Ecto neural progenitor cell (in vitro differentiated cells): ENCODE measurements at places on chromosomes 5 and 9.

GRCh38 chr5:58326022-58326421, 133.9 kb downstream of the PLK2 start:
- no peak for DNase-seq

DNA sequence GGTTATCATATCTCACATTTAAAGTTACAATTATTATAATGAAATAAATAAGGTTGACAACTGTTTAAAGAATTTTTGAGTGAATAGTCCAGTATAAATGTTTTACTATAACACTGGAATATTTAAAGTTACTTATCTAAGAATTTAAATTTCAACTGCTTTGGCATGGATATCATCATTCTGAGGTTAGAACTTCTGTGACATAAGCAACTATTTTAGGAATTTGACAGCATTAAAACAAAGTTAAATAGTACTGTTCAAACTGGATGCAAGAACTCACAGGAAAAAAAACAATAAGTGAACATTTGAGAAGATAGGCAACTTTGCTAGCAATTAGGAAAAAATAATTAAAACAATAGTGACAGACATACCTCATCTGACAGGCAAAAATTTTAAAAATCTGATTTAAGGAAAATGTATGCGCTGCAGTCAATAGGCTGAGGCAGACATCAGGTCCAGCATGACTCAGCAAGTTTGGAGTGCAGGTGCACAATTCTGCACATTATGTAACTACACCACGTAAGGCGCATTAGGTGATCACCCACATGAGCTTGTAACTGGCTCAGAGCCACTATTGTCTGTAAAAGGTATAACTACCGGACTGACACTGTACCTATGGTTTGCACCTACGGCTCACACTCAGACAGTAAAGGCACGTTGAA, 180.6 kb downstream of the PDE4D start:
- no peak for DNase-seq

DNA sequence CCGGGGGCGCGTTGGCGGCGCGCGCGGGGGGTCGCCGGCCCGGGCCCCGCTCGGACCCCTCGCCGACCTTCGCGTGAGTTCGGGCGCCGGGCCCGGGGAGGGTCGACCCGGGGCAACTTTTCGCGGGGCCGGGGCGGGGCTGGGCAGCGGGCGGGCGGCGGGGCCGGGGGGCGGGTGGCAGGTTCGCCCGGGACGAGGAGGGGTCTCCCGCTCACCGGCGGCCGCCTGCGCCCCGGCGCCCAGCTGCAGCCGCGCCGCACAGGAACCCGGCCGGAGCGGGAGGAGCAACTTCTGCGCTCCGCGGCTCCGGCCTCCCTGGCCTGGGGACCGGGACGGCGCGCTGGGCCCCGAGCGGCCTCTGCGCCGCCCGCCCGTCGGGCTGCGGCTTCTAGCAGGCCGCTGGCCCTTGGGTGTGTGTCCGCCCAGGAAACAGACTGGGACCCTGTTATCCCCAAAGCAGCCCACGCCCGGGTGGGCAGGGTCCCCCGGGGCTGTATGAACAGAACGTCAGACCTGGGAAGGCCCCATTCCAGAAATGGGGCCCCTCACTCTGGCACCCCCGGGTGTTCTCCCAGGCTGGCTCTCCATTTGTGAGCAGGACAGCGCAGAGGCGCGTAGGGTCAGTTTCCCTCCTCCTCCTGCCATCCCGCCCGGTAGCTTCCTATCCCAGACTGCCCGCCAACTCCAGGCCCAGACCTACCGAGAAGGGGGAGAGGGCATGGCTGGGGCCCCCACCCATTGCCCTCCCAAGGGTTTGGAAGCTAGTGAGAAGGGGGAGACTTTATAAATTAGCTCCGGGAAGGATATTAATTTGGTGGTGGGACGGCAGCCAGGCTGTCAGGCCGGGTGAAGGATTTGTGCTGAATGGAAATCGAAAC, 708 bp downstream of the RXRA start:
- no peak for DNase-seq

DNA sequence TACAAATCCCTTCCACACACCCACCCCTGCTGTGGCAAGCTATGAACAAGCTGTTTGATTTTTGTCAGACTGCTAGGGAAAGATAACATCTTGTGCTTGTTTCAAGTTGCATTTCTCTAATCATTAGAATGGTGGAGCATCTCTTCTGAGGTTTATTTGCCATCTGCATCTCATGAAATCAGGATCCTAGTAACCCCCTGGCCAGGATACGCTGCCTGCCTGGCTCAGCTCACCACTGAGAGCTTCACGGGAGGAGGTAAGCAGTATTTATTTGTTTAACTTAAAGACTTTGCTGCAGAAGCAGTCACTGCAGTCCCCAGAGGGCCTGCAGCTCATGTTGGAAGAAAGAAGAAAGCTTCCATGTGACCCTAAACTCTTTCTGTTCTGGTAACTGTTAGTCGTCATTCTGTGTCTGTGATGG, 83.3 kb upstream of the CXCL14 start:
- no peak for DNase-seq

GRCh38 chr9:34499076-34499475, 23.7 kb downstream of the ENHO start:
- DNase-seq = no peak

GRCh38 chr9:35027860-35028259, 38.3 kb downstream of the DNAJB5 start:
- DNase-seq = no peak

GRCh38 chr9:100394816-100395215, 32.1 kb upstream of the MSANTD3 start:
- DNase-seq = no peak

- DNase-seq = no peak
Measured at GRCh38 chr9:103992938-103993579, 101.0 kb upstream of the SMC2 start.

- DNase-seq = peak; percentile 30
Measured at GRCh38 chr9:126451316-126451885, 124.8 kb downstream of the MVB12B start.

GRCh38 chr9:70135176-70135575, 91.5 kb downstream of the MAMDC2 start:
- no peak for DNase-seq

GRCh38 chr5:79613549-79613948, 1.3 kb downstream of the TENT2 start:
- no peak for DNase-seq

- no peak for DNase-seq
Measured at GRCh38 chr9:9603345-9603744, 1009.5 kb downstream of the PTPRD start.

- DNase-seq = no peak
Measured at GRCh38 chr5:74075501-74076484, 449.8 kb downstream of the ARHGEF28 start.

DNA sequence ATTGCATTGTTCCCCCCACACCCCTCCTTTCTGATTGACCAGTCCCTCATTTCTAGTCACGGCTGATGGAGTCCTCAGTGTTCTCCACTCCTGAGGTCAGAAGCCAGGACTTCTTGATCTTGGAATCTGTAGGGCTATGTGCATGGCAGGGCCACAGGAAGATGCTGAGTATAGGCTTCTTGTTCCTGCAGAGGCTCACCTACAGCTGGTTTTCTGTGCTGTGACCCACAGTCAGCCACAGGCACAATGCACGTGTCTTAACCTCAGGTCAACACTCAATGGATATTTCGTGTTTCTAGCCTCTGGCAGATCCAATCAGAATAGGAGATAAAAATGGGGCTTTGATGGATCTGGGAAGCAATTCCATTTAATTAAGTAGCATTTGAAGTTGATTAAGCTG, 14.3 kb upstream of the CXCL14 start:
- DNase-seq = no peak

- no peak for DNase-seq
Measured at GRCh38 chr5:132477784-132478365, 12.7 kb downstream of the IRF1 start.

DNA sequence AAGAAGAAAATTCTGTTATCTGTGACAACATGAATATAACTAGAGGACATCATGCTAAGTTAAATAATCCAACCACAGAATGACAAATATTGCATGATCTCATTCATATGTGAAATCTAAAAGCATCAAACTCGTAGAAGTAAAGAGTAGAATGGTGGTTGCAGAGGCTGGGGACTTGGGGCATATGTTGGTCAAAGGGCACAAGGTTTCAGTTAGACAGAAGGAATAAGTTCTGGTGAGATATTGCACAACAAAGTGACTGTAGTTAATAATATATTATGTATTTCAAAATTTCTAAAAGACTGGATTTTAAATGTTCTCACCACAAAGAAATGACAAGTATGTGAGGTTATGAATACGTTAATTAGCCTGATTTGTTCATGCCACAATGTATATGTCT, 24.8 kb downstream of the GRIA1 start:
- DNase-seq = no peak

DNA sequence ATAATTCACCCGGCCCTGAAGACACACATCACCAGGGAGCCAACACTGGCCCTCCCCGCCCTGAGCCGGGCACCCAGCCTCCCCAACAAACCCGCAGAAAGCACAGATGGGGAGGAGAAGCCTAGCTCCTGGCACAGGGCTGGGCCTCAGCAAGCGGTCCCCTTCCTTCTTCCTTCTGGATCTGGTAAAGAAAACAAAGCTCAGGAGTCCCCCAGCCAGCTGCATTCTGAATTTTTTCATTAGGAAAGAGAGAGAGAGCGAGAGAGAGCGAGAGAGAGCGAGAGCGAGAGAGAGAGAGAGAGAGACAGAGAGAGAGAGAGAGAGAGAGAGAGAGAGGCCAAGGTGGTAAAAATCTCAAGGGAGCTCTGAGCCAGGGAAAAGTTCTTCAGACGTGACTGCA, 195.7 kb downstream of the CRB2 start:
- DNase-seq = no peak

DNA sequence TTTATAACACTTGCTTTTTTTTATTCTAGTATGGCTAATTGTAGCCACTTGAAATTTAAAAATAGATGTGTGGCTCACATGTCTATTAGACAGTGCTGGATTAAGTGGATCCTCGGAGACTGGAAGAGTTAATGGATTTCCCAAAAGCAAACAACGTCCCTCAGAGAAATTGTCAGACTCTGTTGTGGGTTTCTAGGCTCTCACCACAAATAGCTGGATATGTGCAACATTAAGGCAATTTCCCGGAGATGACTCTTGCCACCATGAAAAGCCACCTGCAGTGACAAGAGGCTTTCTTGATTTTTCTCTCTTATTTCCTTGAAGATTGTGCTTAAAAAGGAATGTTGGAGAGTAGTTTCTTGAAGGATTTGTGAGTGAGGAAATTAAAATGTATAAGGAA, 43.2 kb downstream of the TMEM167A start:
- DNase-seq = no peak

DNA sequence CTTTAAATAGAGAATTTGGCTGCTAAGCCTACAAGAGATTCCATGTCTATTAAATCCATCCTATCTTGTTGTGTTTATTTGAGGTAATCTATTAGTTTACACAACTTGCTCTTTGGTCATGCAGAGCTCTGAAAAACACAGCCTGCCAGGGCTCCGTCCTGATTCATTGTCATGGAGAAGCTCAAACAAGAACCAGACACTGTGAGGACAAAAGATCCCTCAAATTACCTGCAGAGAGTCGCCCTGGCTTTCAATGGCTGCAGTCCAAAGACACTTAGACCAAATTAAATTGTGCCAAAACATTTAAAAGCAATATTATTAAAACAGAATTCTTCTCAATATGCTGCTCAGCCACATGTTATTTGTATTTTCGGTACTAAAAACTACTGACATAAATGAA, 60.1 kb downstream of the CDH18 start:
- DNase-seq = no peak

DNA sequence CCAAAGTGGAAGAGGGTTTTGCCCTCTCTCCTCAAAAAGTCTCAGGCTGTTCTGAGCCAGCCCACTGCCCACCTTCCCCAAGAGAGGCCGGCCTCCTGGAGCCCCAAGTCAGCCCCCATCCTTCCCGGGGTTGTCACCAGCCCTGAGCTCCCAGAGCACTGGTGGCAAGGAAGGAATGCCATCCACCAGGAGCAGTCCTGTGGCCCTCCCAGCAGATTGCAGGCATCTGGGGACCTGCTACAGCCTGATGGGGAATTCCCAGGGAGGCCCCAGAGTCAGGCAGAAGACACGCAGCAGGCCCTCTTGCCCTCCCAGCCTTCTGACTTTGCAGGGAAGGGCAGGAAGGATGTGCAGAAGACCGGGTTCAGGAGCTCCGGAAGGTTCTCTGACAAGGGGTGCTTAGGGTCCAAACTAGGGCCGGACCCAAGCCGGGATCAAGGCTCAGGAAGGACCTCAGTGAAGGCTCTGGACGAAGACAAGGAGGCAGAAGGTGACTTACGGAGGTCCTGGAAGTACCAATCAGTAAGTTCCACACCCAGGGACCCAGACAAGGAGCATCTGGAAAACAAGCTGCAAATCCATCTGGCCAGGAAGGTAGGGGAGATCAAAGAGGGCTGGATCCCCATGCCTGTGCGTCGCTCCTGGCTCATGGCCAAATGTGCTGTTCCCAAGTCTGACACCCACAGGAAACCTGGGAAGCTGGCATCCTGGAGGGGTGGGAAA, 3.7 kb downstream of the SPATA31E1 start:
- DNase-seq = no peak

DNA sequence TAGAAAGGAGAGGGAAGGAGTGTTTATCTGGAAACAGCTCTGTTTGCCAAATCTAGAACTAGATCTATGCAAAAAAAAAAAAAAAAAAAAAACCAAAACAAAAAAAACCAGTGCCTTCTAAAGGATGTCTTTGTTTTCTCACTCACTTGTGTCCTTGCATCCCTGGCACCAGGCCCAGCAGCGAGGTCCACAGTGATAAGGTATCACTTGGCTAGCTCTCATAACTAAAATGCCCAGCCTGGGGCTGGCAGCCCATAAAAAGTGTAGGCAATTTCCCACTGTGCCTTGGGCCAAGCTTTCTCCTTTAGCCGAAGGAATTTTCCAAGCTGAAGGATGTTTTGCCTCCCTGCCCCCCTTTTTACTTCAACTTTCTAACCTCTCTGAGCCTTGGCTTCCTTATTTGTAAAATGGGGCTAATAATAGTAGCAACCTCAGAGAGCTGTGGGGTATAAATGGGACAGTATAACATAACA, 20.8 kb downstream of the RGS3 start:
- no peak for DNase-seq

GRCh38 chr5:135348918-135349317, 50.1 kb downstream of the MACROH2A1 start:
- DNase-seq = no peak

- no peak for DNase-seq
Measured at GRCh38 chr5:36301858-36302603, at the start of gene RANBP3L. TSS of gene RANBP3L (minus strand) at chr5:36301902. CDS start at chr5:36301416, 486 bp downstream.

DNA sequence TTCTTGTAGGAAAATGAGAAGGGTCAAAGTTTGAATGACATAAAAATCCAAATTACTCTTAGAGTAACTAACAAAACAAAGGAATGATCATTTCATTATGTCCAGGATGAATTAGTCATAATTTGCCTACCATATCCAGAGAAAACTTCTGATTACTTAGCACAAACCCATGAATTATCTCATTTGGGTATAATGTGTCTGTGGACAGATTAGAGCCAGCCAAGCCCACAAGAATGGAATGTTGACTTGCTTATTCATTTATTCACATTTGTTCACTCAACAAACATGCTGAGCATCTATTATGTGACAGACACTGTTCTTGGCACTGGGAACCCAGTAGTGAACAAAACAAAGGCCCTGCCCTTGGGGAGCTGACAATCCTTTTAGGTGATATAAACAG, 87.4 kb downstream of the APBA1 start:
- DNase-seq = no peak

- DNase-seq = no peak
Measured at GRCh38 chr5:180950291-180950949, 38.2 kb upstream of the BTNL3 start.

GRCh38 chr5:156682971-156683370, 167.1 kb upstream of the PPP1R2B start:
- DNase-seq = no peak
